NCI-H2081 treated with DMSO at 0.1 percent for 48 hours (cell line): ENCODE measurements at places on chromosomes 7 and 10.

- no peak for DNase-seq
Observed at GRCh38 chr7:123573896-123574467, 16.4 kb upstream of the NDUFA5 start.

DNA sequence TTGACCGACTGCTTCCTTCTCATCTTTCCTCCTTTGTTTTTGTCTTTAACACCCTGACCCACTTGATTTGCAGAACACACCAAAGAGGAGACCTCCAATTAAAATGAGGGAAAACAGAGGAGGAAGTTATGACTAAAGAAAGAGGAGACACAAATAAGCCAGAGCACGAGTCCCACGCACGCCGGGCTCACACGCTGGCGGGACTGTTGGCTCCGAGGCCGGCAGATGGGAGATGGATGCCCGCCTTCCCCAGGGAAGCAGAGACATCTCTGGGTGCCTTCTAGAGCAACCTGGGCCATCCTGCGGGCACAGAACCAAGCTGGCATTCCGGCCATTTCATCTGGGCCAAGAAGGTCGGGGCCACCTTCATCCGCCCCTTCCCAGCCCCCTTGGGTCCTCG lies 5.6 kb downstream of the ADGRA1 start:
- DNase-seq: no peak

GRCh38 chr7:151225948-151226510 lies 976 bp downstream of the ABCF2 start:
- no peak for DNase-seq

DNA sequence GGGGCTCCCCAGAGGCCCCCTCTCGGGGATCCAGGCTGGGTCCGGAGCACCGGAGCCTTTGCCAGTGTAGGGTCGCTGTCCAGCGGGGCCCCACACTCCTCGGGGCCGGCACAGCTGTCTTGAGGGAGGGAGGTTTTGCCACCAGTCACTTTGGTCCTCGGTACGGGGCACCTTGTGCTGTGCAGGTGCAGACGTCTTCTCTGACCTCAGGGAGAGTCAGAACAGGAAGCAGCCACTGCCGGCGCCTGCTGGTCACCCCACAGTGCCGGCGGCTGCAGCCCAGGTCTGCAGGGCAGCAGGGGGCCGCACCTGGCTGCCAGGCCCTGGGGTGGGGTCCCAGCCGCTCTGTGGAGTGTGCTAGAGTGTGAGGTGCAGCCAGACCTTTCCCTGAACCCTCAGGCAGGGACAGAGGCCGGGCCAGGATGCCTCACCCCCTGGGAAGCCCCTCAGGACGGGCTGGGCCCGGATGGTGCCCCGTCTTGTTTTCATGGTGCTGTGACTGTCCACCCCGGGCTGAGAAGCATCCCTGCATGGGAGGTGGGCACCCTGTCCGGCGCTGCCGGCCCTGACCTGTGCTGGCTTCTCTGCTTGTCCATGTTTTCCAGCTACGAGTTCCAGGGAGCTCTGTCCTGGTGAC lies 8.2 kb downstream of the MAFK start:
- no peak for DNase-seq

- DNase-seq: no peak
Observed at GRCh38 chr10:108424656-108425055, 1260.2 kb upstream of the SORCS1 start.

DNA sequence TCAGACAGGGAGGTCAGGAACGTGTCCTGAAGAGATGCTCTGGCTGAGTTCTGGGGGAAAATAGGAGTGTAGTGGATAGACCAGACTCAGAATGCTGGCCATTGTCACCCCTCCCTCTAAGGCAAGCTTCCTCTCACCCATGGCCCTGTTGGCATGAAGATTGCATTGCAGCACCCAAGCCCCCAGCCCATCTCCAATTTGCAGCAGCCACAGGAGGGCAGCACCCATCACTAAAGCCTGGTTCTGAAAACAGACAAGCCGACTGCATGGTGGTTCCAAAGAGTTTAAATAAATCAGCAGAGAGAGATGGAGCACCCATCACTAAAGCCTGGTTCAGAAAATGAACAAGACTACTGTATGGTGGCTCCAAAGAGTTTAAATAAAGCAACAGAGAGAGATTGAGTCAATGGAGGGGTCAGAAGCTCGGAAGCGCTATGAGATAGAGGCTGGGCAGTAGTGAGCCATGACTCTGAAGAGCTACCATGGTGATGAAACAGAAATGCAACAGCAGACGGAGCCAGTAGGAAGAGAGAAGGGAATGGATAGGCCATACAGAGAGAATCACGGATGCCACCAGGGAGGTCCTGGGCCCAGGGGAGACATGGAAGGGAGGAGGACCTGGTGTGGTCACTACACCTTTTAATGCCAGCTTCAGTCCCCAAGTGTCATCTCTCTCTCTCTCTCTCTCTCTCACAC lies 237.9 kb upstream of the MYO3A start:
- DNase-seq: no peak

DNA sequence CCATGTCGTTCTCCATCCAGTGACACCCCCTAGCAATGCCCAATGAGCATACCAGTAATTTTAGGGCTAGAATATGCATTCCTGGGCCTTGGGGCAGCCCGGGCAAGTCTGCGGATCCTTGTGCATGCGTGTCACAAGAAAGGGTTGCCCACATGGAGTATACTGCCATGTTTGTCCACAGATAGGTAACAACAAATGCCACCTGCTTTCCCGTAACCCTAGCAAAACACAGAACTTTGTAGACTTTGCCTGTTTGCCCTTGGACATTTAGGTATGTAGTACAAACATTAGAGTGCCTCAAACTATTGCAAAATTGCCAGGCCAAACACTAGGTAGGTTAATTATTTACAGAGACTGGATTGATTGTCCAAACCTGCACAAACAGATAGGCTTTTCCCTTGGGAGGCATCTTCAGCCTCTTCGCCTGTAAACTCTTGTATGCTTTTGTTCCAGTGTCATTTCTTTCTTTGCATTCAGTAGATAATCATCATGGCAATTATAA lies 117.0 kb downstream of the ADCY1 start:
- DNase-seq: no peak

DNA sequence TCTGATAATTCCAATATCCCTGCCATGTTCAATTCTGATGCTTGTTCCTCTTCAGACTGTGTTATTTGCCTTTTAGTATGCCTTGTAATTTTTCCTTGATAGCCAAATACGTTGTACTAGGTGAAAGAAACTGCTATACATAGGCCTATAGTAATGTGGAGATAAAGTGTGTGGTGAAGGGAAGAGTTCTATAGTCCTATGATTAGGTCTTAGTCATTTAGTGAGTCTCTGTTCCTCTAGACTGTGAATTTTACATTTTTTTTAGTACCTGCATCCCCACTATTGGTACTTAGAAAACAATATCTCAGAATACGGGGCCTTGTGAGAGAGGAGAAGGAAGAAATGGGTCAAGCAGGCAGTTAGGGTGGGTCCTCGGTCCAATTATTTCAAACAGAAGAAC lies 59.6 kb upstream of the SEMA3E start:
- DNase-seq: no peak

- DNase-seq: no peak
Observed at GRCh38 chr7:120205101-120205500, 67.9 kb upstream of the KCND2 start.

DNA sequence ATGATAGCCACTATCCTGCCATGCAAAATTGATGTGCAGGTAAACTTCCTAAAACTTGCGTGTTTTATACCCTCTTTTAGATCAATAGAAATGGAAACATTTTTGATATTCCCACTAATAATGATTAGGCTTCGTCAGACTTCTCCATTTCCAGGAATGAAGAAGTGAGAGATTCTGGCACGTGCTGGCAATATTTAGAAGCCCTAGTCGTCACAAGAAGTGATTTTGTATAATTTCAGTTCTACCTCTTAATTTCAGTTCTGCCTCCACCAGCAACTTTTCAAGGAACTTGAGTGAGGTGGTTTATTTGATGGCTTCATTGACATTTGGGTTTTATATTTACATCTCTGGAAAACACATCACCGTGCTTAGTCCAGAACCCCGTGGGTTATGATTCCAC lies 61.9 kb downstream of the MRC1 start:
- DNase-seq: no peak

DNA sequence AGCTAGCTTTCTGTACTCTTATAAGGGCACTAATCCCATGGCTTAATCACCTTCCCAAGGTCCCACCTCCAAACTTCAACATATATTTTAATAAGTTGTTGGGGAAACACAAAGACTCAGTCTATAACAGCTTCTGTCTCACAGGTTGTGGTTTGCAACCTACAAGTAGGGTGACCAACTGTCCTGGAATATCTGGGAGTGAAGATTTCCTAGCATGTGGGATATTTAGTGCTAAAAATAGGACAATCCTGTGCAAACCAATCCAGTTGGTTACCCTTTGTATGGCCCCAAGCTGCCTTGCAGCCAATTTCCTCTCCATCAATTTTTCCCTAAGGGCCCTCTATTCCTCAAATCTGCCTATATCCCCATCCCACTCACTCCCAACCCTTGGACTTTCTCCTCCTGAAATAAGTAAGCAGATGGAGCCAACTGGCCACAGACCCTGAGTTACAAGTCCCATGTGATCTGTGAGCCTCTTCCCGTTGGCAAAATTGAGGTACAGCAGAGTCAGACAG lies 82.3 kb downstream of the FAM13C start:
- no peak for DNase-seq

DNA sequence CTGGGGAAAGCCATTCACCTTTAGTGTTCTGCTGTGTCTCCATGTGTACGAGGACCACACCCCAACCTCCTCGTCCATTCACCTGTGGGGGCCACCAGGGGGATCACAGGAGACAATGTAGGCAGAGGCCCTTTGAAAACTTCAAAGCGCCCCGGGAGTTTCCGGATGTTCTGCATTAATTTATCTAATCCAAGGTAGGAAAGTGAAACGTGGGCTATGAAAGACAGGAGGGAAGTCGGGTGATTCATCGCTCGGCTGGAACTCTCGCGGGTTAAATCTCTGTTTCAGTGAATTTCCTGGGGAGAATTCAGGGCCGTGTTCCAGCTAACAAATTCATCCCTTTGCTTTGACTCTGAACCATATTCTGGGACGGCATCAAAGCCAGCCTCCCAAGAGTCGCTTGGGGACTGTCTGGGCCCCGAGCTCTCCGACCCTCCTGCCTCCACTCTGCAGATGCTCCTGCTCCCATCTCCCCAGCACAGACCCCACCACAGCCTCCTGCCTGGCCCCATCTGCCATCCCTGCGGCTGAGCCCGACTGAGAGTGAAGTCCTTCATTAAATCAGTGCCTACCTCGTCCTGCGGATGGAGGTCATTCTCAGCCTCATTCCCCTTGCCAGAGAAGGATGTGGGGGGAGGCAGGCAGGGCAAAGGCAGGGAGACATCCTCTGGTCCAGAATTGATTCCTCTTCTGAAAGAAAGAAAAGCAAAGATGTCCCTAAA lies 114.1 kb upstream of the CARD11 start:
- no peak for DNase-seq

DNA sequence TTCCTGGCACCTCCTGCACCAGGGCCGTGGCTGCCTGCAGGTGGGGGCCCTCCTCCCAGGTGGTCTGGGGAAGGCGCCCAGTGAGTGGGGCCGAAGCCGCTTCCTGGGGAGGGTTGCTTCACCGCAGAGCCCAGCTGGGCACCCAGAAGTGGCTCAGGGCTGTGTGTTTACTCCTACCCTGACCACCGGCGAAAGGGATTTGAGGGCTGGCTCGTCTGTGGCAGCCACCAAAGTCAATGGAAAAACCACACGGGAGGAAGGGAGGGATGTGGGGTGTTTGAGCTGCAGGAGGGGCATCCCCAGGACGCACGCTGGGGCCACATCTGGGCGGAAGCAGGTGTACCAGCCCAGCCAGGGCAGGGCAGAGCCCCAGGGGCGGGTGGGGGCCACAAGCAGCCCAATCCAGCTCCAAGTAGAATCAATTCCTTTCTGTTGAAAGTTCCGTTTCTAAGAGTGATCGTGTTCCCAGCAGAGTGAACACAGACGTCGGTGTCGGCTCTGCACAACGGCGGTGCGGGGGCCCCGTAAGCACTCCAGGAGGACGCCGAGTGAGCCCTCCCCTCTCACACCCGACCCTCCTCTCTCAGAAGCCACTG lies 69.9 kb downstream of the FOXL3 start:
- no peak for DNase-seq

DNA sequence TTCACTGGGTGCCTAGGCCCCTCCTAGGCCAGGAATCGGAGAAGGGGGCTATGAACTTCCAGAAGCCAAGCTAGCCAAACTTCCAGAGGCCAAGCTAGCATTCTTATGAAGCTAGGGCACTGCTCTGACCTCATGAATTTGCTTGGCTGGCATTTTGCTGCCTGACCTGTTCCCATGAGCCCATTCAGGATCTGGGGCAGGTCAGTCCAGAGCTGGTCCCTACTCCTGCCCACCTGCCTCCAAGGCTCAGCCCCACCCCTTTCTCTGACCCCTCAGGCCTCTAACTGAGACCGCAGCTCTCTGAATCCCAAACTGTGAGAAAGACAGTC lies 1.3 kb upstream of the PPIF start:
- DNase-seq: no peak

DNA sequence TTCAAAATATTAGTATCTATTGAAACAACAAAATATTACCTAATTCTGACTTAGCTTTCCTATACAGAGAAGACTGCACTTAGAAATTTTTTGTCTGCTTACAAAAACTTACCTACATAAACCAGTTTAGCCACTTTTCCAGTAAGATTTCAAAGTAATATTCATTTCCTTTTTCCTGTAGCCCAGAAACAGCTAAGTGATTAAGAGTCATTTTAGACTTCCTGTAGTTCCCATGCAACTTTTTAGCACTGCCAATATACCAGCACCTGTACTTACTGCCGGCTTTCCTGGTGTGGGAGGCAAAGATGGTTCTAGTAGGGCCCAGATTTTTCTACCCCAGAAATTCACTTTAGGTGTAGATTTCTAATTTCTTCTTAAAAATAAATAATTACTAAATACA lies 21.8 kb downstream of the NT5C2 start:
- DNase-seq: no peak

- no peak for DNase-seq
Observed at GRCh38 chr10:24080207-24080606, 128.7 kb upstream of the KIAA1217 start.

DNA sequence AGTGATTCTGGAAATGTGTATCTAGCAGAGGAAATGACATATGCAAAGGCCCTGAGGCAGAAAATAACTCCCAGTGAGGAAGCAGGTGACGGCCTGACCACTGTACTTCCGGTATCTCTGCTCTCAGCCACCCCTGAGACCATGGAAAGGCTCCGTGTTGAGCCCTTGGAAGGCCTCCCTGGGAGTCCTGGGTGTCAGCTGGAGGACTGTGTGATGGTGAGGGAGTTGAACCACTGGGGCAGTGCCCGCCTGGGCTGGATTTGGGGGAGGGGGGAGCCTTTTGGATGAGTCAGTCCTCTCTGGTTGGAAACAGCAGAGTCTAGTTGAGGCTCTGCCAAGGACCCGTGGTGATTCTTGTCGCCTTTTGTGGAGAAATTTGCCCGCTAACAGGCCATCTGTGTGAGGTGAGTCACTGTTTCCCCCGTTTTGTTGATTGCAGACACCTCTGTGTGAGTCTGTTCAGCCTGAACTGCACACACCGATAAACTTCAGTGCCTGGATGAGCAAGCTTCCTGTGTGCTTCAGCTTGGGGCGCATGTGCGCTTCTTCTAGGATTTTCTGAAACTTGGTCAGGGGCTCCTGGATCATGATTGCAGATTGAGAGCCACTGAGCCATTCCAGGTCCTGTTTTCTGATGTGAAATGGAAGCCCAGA lies 98.6 kb downstream of the GRK5 start:
- no peak for DNase-seq

GRCh38 chr7:159036916-159037605 lies 107.6 kb downstream of the VIPR2 start:
- no peak for DNase-seq
